Activated CD8-positive, alpha-beta memory T cell treated with anti-CD3 and anti-CD28 coated beads for 1 hour (primary cell): ENCODE measurements at places on chromosomes 5 and 9.

GRCh38 chr9:70420441-70421271, 6.2 kb upstream of the KLF9 start:
- no peak for DNase-seq

- no peak for DNase-seq
These were observed 121.6 kb downstream of the ADAMTSL1 start for GRCh38 chr9:18595597-18595996.

DNA sequence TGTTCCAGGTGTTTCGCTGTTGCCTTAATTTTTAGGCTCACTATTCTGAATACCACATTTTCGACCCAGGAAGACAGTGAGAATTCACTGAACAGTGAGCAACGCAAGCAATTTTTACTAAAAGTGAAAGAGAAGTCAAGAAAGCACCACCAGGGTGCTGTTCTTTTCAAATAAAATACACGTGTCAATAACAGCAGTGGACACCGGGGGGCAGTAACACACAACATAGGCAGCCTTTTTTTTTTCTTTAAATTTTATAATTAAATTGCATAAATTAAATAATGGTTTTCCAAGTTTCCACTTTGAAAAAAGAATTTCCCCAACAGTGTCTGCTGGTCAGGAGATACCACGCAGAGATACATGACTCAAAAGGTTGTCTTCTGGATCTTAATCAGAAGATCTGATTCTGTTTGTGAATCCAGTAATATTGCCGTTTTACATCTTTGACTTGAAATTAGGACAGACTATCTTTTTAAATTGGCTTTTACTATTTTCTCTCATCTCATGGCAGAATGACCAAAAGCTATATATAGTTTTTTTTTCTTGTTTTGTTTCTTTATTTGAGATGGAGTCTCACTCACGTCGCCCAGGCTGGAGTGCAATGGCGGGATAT, 47.1 kb upstream of the SH3GL2 start:
- DNase-seq, result no peak

DNA sequence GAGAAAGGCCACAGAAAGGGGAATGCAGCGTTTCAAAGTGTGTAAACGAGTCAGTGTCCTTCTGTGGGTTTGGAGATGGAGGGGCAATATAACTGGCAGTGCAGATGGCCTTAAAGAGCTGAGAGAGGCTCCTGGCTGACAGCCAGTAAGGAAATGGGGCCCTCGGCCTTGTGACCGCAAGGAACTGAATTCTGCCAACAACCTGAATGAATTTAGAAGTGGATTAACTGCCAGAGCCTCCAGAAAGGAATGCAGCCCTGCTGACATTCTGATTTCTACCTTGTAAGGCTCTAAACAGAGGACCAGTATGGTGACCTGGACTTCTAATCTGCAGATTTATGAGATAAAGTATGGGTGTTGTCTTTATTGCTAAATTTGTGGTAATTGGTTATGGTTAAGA, 17.5 kb upstream of the NREP start:
- DNase-seq, result no peak

DNA sequence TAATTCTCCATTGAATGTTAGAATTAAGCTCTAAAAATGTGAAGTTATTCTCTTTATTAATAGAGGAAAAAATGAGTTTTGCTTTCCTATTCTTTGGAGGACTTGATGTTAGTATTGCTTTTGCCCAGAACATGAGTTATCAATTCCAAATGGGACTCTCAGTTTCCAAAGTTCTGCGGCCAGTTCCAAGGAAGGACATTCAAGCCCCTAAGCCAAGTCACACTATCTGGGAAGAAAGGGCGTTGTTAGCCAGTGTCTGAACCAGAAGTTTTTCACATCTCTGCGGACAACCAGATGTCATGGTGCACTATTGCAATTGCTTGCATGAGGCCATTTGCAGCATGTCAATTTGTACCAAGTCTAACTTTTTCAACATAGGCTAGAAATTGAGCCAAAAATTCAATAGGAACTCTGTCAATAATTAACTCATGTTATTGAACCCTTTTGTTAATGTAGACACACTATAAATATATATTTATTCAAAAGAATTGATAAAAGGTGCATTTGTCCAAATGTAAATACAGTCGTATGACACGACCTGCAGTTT, 183.3 kb upstream of the PIK3R1 start:
- no peak for DNase-seq

- no peak for DNase-seq
These were observed 27.0 kb upstream of the NSMF start for GRCh38 chr9:137486141-137486490.

- DNase-seq, result no peak
These were observed 93.0 kb downstream of the WNK2 start for GRCh38 chr9:93276973-93277372.
